Anterior cingulate cortex (tissue), 58 donors: ENCODE measurements at places on chromosomes 12 and 14.

DNA sequence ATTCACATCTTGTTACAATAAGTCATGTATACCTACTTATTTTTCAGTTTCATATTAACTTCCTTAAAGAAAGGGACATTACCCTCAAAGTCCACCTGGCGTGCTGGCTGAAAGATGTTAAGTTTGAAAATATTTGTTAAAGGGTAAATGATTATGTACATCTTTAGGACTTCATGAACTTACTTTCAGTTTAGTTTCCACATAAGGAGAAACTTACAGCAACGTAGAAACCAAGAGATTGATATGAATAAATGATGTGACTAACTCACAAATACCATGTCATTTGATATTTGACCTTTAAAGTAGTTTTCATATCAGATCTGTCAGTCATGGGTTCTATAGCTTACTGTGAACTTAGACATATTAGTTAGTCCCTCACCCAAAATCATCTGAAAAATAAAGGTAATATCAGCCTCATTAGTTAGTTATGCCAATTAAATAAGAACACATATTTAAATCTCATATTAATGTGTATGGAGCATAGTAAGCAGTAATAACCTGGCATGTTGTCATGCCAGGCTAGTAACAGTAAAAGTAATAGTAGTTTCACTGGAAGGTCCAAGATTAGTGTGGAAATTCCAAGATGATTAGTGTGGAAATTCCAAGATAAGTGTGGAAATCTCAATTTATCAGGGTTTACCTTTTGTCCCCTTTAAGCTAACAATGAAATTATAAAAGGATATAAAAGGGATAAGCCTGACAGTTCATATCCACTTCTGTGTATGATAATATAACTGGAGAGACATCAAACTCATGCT is 1.9 kb upstream of the CLEC2D start:
- no peak for DNase-seq

- no peak for DNase-seq
These were observed 67.3 kb upstream of the VRK1 start for GRCh38 chr14:96729889-96730288.

GRCh38 chr12:91109148-91109564 is 2.1 kb downstream of the LUM start:
- DNase-seq: no peak

GRCh38 chr12:117685110-117685926 is 283.5 kb downstream of the KSR2 start:
- no peak for DNase-seq

DNA sequence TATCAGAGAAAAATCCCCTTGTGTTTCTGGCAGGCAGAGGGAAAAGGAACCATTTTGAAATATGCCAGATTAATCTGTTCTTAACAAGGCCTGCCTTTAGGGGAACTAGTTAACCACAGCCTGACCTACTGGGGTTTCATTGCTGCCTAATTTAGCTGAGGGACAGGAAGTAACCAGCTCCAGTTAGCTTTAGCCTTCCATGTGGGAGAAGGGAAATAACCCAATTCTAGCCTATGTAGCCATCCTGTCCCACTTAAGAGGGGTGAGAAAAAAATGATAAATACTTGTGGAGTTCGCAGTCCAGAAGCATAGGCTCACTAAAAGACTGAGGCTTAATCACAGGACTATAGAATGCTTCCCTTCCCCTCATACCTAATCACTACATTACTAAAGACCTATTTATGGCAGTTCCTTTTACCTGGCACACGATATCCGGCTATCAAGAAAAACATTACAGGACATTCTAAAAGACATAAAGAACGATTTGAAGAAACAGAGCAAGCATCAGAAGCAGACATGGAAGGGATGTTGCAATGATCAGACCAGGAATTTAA is 22.8 kb downstream of the COX8C start:
- no peak for DNase-seq

GRCh38 chr12:102501773-102502172 is 21.4 kb upstream of the IGF1 start:
- DNase-seq: no peak

DNA sequence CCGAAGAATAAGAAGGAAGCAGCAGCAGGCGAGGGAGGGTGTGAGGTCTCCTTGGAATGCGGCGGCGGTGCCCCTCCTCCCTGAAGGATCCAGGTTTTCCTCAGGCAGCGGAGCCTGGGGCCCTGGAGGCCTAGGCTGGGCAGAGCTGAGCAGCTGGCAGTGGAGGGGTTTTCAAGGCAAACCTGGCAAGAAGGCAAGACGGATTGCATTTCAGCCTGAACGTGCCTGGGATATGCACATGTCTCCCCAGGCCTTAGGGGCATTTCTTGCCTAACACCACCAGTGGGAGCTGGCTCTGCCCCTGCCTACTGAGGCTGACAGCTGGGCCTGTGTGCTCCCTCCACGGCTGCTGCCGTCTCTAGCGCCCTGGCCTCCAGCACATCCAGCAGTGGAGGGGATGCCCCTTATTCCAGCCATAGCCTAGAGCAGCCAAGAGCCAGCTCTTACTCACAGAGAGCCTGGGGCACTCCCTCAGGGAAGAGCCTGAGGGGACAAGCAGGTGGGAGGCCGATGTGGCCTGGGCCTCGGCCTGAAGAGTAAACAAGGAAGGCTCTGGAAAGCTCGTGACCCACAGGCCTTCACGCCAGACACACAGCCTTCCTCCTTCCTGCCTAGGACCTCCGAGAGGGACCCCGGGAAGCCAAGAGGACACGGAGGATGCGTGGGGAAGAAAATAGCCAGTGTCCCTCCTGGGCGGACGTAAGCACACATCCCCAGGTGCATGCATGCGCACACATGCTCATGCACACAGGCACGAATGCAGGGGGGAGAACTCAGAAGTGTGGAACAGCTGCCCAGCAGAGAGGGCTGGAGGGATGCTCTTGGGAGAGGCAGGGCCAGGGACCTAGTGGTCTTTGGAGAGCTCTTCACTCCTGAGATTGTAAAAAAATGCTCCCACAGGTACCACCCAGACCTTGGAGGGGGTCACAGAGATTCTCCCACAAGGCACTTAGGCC is 23.0 kb upstream of the EIF2B2 start:
- DNase-seq: no peak

GRCh38 chr14:49306152-49306751 is 279.9 kb downstream of the RPS29 start:
- no peak for DNase-seq

DNA sequence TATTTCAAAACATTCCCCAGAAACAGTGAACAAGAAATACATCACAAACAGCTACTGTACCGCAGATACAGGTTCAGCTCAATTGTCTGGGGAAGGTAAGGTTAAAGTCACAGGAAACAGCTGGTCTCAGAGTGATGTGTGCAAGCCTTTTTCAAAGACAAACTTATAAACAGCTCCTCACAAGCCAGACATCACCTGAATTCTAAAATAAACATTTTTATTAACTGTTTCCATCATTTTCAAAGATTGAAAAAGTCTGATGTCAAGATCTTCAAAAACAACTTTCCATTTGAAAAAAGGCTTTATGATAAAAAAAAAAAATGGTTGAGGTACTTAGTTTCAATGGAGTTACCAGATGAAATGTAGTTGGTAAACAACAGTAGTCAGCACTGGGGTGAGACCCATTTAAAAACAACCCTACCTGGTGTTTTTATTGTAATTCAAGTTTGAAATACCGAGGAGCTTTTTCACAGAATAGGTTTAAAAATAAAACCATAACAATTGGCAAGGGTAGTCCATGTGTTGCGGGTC is 4.0 kb downstream of the BTG1 start:
- DNase-seq: no peak

DNA sequence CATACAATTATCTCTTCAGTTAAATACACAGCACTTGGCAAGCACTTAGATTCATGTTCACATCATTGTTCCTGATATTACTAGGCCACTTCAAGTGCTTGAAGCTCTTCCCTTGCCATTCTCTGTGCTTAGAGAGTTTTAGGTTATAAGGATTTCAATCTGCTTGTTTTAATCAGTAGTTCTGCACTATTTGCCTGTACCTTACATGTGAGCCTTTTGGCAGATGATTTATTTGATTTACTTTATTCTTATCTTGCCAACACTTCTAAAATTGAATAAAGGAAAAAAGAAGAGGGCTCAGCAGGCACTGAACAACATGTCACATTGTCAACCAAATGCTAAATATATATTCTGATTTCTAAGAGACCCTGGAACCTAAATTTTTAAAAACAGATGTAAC is 363.8 kb upstream of the USP15 start:
- no peak for DNase-seq

DNA sequence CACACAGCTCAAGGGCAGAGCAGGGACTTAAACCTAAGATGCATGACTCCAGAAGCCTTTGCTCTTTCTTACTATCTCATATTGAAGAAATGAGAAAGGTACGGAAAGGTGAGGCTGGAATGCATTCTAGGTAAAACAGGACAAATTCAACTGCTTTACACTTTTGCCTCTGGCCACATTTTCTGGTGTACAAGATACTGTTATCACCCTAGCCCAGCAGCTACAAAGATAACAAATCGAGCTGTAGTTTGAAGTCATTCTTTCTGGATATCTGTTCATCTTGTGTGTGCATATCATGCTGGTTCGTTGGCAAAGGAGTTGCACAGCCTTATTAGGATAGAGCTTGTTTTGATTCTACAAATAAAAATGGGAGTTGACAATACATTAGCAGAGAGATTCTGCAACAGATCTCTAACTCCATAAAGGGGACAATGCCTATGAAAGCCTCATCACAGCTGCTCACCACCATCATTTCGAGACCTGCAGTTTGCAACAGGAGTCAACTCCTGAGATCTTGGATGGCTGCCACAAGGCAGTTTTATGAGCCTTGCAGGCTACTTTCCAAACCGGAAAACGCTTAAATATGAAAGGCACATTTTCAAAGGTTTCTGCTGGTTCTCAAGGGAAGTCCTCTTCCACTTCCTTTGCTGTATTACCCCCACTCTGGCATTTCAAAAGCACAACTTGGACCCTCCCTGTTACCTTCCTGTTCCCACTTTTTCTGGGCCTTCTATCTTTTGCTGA is 64.9 kb downstream of the STXBP6 start:
- DNase-seq: no peak

- DNase-seq: no peak
These were observed 17.9 kb upstream of the DHRS7 start for GRCh38 chr14:60183138-60183537.

- no peak for DNase-seq
These were observed 444 bp downstream of the DRAM1 start for GRCh38 chr12:101877806-101878242.

GRCh38 chr12:26510354-26510674 is 314.9 kb downstream of the SSPN start:
- no peak for DNase-seq

DNA sequence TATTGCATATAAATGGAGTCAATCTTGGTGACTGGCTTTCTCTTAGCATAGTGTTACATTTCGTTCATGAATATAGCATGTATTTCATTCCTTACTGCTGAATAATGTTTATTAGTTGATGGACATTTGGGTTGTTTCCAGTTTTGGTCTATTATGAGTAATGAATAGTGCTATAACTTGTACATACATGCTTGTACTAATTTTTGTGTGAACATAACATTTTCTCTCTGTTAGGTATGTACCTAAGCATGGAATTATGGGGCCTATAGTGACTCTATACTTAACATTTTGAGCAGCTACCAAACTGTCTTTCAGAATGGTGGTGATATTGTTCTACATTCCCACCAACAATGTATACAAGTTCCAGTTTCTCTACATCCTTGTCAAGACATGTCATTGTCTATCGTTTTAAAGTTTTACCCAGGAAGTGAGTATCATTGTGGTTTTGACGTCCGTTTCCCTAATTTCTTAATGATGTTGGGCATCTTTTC is 23.1 kb downstream of the ATP2A2 start:
- no peak for DNase-seq

GRCh38 chr12:49377386-49377785 is 10.1 kb downstream of the SPATS2 start:
- DNase-seq: no peak

DNA sequence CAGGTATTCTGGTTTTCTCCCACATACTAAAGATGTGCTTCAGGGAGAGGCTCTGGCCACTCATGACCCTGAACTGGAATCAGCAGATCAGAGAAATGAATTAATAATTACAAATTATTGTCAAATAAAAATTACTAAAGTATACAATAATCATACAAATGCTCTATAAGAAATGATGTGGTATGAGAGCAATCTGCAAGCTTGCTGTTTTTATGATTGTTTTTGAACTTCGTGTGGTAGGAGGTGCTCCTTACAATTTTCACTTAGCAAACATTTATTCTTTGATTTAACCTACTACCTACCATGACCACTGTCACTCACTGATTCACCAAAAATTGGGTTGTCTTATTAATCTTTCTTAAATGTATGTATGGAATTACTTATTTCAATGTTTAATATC is 16.2 kb downstream of the ATP2B1 start:
- DNase-seq: no peak

DNA sequence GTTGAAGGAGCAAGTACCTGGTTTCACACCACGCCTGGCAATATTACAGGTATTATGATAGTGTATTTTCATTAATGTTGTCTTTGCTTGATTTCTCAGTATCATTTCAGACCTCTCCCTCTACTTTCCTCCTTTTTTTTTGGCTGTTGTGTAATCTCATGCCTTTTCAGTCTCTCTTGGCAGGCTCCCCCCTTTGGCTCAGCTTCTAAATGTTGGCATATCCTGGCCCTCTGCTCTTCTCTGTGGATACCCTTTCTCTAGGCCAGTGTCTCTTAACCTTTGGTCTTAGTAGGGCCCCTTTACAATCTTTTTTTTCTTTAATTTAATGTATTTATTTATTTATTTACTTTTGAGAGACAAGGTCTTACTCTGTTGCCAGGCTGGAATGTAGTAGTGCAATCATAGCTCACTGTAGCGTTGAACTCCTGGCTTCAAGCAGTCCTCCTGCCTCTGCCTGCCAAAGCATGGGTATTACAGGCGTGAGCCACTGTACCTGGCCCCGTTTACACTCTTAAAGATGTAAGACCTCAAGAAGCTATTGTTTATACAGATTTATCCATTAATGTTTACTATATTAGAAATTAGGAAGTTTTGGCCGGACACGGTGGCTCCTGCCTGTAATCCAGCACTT is 12.8 kb downstream of the MTHFD1 start:
- DNase-seq: no peak

DNA sequence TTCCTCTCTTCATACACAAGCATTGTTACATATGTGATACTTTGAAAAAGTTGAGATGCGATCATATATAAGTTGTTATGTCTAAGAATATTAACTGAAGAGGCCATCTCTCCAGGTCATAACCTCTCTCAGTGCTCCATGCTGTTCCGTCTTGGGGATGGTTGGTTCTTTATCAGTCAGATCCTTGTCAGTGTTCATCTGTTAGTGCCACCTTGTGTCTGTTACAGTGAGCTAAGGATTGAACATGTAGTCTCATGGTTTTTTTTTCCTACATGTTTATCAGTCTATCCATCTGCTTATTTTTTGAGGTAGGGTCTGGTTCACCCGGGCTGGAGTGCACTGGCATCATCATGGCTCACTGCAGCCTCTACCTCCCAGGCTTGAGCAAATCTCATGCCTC is 30.5 kb downstream of the EP400 start:
- no peak for DNase-seq
